Heart left ventricle (tissue), 16 donors: ENCODE measurements at places on chromosomes 7 and 10. TPM values are rescaled to one million over a fixed set of nuclear protein-coding genes. Genes with fewer than 3 reads are reported as not detected.

GRCh38 chr7:3738964-3739363 is 437.9 kb downstream of the SDK1 start:
- no peak overlapping the region for H3K4me3 ChIP-seq
- no peaks in the 10 kb centered on the region for H3K36me3 ChIP-seq
- no peaks in the 10 kb centered on the region for H3K4me1 ChIP-seq
- no peak for DNase-seq

- no peaks in the 10 kb centered on the region for H3K4me1 ChIP-seq
- H3K4me3 ChIP-seq = no peak overlapping the region
- DNase-seq = no peak
- H3K27me3 ChIP-seq = no peaks in the 10 kb centered on the region
- H3K36me3 ChIP-seq = no peaks in the 10 kb centered on the region
- no peak overlapping the region for H3K27ac ChIP-seq
Observed at GRCh38 chr7:5458921-5459480, 35.4 kb upstream of the TNRC18 start.

DNA sequence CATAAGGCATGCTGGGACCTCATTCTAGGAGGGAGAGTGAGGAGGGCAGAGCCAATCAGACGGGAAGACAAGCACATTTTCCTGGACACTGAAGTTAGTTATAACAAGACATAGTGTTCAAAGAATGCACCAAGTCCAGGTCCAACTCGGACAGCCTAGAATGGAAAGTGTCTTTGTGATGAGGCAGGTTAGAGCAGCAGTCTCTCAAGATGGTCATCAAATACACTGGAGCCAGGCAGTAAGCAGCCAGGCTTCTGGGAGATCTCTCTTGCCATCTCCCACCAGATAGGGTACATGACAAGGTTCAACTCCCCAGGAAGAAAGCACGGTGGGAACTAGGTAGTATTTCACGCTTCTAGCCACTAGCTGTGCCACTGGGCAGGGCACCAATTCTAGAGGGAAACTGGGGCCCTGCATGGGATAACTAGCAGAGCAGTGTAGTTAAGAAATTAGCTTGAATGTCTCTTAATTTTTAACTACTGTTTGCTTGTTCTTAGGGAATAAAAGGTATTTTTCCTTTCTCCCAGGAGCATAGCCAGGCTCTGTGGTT is 7.6 kb upstream of the GPAM start:
- H3K27ac ChIP-seq = no peak overlapping the region
- no peaks in the 10 kb centered on the region for H3K4me1 ChIP-seq
- no peak for DNase-seq
- H3K36me3 ChIP-seq = no peaks in the 10 kb centered on the region
- H3K27me3 ChIP-seq = no peaks in the 10 kb centered on the region
- H3K4me3 ChIP-seq = no peak overlapping the region

- DNase-seq = no peak
- H3K4me1 ChIP-seq = peaks cover 19% of the 10 kb centered on the region
- H3K4me3 ChIP-seq = no peak overlapping the region
- no peak overlapping the region for H3K27ac ChIP-seq
- H3K27me3 ChIP-seq = no peaks in the 10 kb centered on the region
- H3K36me3 ChIP-seq = no peaks in the 10 kb centered on the region
Observed at GRCh38 chr7:137652721-137653120, 194.1 kb downstream of the DGKI start.

- H3K36me3 ChIP-seq = no peaks in the 10 kb centered on the region
- no peak overlapping the region for H3K4me3 ChIP-seq
- DNase-seq = no peak
- H3K27me3 ChIP-seq = peaks cover 7% of the 10 kb centered on the region
Observed at GRCh38 chr7:148108381-148108780, 482.2 kb upstream of the C7orf33 start.

GRCh38 chr7:146074195-146074765 is 42.3 kb upstream of the CNTNAP2 start:
- no peak overlapping the region for H3K27ac ChIP-seq
- H3K4me3 ChIP-seq = no peak overlapping the region
- no peaks in the 10 kb centered on the region for H3K4me1 ChIP-seq
- no peaks in the 10 kb centered on the region for H3K36me3 ChIP-seq
- no peaks in the 10 kb centered on the region for H3K27me3 ChIP-seq

- H3K36me3 ChIP-seq = no peaks in the 10 kb centered on the region
- H3K4me1 ChIP-seq = no peaks in the 10 kb centered on the region
- no peak overlapping the region for H3K27ac ChIP-seq
- no peaks in the 10 kb centered on the region for H3K27me3 ChIP-seq
Observed at GRCh38 chr7:135991906-135992305, 14.7 kb upstream of the MTPN start.

- no peak overlapping the region for H3K4me3 ChIP-seq
- H3K27me3 ChIP-seq = no peaks in the 10 kb centered on the region
- no peak overlapping the region for H3K27ac ChIP-seq
- H3K4me1 ChIP-seq = peaks cover under 1% of the 10 kb centered on the region
- DNase-seq = peak; percentile 27
Observed at GRCh38 chr10:46033602-46034011, 3.2 kb upstream of the NCOA4 start.

GRCh38 chr10:122164815-122165483 is 106.1 kb upstream of the BTBD16 start:
- no peak overlapping the region for H3K27ac ChIP-seq
- peaks cover 5% of the 10 kb centered on the region for H3K36me3 ChIP-seq
- no peak for DNase-seq
- H3K4me3 ChIP-seq = no peak overlapping the region
- H3K27me3 ChIP-seq = no peaks in the 10 kb centered on the region

DNA sequence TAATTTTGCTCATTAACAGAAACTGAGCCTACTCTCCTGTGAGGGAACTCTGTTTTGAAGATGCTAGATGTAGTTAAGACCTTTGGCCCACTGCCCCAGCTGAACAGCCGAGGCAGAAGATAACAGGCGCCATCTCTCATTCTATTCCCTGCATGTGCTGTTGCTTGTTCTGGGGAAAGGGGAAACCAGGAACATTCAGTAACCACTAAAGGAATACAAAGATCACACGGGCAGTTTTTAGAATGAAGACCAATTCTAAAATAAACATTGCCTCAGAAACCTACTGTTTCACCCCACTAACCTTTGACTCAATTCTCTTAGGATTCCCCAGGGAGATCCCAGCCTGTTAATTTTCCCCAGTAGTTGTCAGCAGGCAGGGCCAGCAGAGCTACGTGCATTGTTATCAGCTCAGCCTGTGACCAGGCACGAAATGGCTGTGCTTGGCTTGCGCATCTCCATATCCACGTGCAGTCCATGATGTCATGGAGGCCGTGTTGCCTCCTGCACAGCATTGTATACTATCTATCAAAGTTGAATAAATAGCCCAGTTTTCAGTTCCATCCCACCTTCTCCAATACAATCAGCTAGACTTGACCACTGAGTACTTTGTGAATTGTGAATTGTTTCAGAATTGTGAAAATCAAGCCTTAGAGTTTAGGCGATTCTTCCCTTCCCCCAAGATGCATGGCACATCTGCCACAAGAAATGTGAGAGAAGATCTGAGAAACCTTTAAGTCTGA is 36.0 kb downstream of the ANK3 start:
- H3K4me1 ChIP-seq = no peaks in the 10 kb centered on the region
- no peak overlapping the region for H3K27ac ChIP-seq
- peak; percentile 70 for DNase-seq
- no peak overlapping the region for H3K4me3 ChIP-seq
- no peaks in the 10 kb centered on the region for H3K36me3 ChIP-seq

DNA sequence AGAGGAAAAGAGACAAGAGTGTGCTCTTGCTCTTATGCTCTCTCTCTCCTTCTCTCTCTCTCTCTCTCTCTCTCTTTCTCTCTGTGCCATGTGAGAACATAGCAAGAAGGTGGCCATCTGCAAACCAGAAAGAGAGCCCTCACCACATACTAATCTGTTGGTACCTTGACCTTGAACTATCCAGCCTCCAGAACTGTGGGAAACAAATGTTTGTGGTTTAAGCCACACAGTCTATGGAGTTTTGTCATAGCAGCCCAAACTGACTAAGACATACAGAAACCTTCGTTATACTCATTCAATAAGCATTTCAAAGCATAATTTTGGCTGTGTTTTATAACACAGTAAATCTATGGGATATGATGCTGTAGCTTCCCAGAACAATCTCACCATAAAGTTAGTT is 56.4 kb upstream of the PLPP4 start:
- no peak for DNase-seq
- no peaks in the 10 kb centered on the region for H3K27me3 ChIP-seq
- H3K36me3 ChIP-seq = no peaks in the 10 kb centered on the region
- no peak overlapping the region for H3K4me3 ChIP-seq

GRCh38 chr10:61284222-61284890 is 168.8 kb downstream of the TMEM26 start:
- no peak overlapping the region for H3K4me3 ChIP-seq
- H3K36me3 ChIP-seq = no peaks in the 10 kb centered on the region
- no peak overlapping the region for H3K27ac ChIP-seq
- no peaks in the 10 kb centered on the region for H3K4me1 ChIP-seq

GRCh38 chr7:673681-674453 is 52.6 kb upstream of the DNAAF5 start:
- no peak overlapping the region for H3K27ac ChIP-seq
- no peaks in the 10 kb centered on the region for H3K27me3 ChIP-seq
- H3K36me3 ChIP-seq = no peaks in the 10 kb centered on the region
- no peak overlapping the region for H3K4me3 ChIP-seq
- DNase-seq = no peak

DNA sequence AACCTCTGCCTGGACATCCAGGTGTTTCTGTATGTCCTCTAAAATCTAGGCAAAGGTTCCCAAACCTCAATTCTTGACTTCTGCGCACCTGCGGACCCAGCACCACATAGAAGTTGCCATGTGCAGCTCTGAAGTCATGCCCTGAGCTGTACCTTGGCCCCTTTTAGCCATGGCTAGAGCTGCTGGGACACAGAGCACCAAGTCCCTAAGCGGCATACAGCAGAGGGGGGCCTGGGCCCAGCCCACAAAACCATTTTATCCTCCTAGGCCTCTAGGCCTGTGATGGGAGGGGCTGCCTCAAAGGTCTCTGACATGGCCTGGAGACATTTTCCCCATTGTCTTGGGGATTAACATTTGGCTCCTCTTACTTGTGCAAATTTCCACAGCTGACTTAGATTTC is 14.6 kb downstream of the TMEM243 start:
- H3K36me3 ChIP-seq = no peaks in the 10 kb centered on the region
- no peak overlapping the region for H3K27ac ChIP-seq
- H3K27me3 ChIP-seq = no peaks in the 10 kb centered on the region
- no peaks in the 10 kb centered on the region for H3K4me1 ChIP-seq
- DNase-seq = no peak

DNA sequence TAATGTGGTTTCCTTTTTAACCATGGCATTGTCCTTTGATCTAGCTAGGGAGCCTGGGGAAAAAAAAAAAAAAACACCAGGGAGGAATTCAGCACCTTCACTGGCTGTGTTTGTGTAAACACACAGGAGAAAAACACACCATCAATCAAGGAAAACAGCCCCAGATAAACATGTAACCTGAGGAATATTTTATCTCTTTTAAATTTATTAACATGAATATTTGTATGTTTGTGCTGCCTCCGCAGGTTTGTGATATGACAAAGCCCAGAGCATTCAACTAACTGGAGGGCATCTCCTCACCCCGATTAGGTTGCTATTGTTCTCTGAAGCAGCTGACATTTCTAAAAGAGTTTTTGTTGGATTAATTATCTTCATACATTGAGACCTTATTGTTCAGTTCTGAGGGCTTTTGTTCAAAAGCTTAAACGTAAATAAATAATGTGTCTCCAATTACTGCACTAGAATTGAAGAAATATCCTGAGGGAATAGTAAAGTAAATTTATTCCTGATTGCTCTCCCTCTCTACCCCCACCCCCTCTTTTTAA is 89.4 kb upstream of the SEMA3E start:
- no peaks in the 10 kb centered on the region for H3K4me1 ChIP-seq
- no peaks in the 10 kb centered on the region for H3K36me3 ChIP-seq
- no peak overlapping the region for H3K4me3 ChIP-seq
- H3K27me3 ChIP-seq = no peaks in the 10 kb centered on the region
- DNase-seq = no peak

GRCh38 chr10:6390213-6390845 is 187.6 kb downstream of the PFKFB3 start:
- no peak overlapping the region for H3K27ac ChIP-seq
- H3K36me3 ChIP-seq = no peaks in the 10 kb centered on the region
- H3K4me3 ChIP-seq = no peak overlapping the region
- no peaks in the 10 kb centered on the region for H3K27me3 ChIP-seq
- no peaks in the 10 kb centered on the region for H3K4me1 ChIP-seq

- H3K36me3 ChIP-seq = no peaks in the 10 kb centered on the region
- H3K4me1 ChIP-seq = no peaks in the 10 kb centered on the region
- no peaks in the 10 kb centered on the region for H3K27me3 ChIP-seq
- DNase-seq = no peak
- H3K27ac ChIP-seq = no peak overlapping the region
Observed at GRCh38 chr7:108581655-108582491, 12.2 kb downstream of the DNAJB9 start.

GRCh38 chr7:123748171-123748733 is 551 bp downstream of the WASL start:
- H3K27ac ChIP-seq = peak overlapping the region; percentile 99
- H3K4me3 ChIP-seq = peak overlapping the region; percentile 87
- H3K27me3 ChIP-seq = no peaks in the 10 kb centered on the region
- H3K36me3 ChIP-seq = no peaks in the 10 kb centered on the region

DNA sequence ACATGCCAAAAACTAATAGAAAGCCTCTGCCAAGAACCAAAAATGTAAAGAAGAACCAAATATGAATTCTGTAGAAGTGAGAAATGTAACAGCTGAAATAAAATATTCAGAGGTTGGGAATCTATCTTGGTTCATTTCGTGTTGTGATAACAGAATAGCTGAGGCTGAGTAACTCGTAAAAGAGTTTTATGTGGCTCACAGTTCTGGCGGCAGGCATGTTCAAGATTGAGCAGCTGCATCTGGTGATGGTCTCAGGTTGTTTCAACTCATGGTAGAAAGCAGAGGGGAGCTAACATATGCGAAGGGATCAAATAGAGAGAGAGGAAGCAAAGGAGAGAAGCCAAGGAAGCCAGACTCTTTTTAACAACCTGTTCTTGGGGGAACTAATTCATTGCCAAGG is 717.2 kb downstream of the TNS3 start:
- no peak for DNase-seq
- H3K4me1 ChIP-seq = peaks cover 3% of the 10 kb centered on the region
- H3K27ac ChIP-seq = no peak overlapping the region
- no peaks in the 10 kb centered on the region for H3K36me3 ChIP-seq

DNA sequence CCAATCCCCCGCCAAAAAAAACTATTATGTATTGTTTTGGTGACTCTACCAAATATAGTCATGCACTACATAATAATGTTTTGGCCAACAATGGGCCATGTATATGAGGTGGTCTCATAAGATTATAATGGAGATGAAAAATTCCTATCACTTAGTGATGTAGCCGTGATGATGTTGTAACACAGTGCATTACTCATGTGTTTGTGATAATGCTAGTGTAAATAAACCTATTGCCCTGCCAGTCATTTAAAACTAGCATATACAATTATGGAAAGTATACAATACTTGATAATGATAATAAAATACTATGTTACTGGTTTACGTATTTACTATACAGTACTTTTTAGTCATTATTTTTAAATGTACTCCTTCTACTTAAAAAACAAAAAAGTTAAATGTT is 101.5 kb downstream of the SLC25A40 start:
- DNase-seq = no peak
- H3K27ac ChIP-seq = no peak overlapping the region
- H3K27me3 ChIP-seq = no peaks in the 10 kb centered on the region
- H3K4me1 ChIP-seq = no peaks in the 10 kb centered on the region

Gene ENTPD7
- total RNA-seq = 2.3 TPM

Gene TMEM60
- 8.7 TPM for total RNA-seq

Gene ELOVL3
- total RNA-seq = not detected

Gene FGFR2
- total RNA-seq = 4.1 TPM

Gene SPAM1
- total RNA-seq = not detected

Gene AMPH
- 2.0 TPM for total RNA-seq

Gene STAG3
- total RNA-seq = 0.09 TPM

Gene HMX3
- not detected for total RNA-seq

Gene CCDC3
- 7.3 TPM for total RNA-seq

Gene CPN1
- total RNA-seq = not detected
